Muscle of arm (tissue), 14 donors: ENCODE measurements at places on chromosomes 13 and 19.

- DNase-seq = peak; percentile 45
Observed at GRCh38 chr13:98685146-98685545, 67.3 kb downstream of the SLC15A1 start.

- DNase-seq = no peak
Observed at GRCh38 chr13:37410316-37410715, 188.3 kb downstream of the POSTN start.

DNA sequence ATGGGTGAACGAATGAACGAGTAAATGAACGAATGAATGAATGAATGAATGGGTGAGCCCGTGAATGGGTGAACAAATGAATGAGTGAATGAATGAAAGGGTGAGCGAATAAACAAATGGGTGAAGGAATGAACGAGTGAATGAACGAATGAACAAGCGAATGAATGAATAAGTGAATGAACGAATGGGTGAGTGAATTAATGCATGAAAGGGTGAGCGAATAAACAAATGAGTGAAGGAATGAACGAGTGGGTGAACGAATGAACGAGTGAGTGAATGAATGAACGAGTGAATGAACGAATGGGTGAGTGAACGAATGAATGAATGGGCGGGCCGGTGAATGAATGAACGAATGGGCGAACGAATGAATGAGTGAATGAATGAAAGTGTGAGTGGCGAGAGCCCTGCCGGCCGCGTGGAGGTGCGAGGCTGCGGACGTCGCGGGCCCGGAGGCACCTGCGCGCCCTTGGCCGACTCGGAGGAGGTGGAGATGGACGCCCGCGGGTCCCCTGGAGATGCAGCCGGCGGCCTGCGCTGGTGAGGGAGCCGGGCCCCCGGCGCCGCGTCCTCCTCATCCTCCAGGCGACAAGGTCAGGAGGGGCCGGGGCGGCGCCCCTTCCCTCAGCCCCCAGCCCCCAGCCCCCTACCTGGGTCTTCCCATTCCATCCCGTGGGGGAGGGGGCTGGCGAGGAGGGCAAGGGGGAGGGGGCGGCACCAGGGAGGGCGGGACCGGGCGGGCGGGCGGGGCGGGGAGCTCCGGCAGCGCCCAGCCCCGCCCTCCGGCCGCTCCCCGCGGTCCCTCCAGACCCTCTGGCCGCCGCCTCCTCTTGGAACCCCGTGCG is 15.4 kb downstream of the ANKRD24 start:
- no peak for DNase-seq

DNA sequence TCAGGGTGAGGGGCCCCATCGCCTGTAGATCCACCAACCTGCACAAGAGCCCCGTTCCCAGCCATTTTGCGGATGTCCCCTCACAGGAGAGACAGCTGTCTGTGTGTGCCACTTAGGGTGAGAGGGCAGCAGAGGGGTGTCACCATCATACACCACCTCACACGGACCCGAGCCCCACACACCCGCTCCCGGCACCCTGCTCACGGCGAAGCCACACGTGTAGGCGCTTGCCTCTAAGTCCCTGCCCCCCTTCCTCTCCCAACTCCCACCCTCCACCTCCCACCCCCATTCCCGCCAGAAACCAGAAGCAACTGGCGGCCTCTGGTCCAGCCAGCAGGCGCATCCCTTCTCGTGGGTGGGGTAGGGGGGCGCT is 4.0 kb upstream of the DPF1 start:
- no peak for DNase-seq

DNA sequence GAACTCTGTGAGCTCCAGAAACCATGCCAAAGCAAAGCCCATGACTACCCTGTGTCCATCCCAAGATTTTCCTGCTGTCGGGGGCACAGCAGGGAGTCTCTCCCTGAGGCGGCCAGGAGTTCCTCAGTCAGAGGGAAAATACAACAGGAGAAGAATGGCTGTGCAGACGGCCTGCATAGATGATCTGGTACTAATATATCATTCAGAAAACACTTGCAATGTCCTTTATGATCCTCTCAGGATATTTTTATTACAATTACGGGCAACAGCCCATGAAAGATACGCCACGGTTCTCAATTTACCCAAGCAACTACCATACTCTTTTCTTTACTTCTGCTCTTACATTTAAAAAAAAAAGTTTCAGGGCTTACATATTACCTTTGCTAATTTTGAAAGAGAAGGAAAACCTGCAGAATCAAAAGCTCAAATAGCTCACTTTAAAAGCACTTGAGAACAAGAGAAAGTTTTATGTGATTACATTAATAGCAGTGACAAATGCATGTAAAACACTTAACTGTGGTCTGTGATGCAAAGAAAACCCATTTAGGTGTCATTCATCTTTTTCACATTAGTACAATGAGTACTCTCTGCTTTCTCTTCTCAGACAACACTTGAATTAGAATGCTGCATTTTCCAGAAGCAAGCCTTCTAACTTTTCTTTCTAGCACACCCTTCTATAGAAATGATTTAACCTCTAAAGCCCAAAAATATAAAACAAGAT is 460.8 kb downstream of the KLF5 start:
- DNase-seq = no peak

DNA sequence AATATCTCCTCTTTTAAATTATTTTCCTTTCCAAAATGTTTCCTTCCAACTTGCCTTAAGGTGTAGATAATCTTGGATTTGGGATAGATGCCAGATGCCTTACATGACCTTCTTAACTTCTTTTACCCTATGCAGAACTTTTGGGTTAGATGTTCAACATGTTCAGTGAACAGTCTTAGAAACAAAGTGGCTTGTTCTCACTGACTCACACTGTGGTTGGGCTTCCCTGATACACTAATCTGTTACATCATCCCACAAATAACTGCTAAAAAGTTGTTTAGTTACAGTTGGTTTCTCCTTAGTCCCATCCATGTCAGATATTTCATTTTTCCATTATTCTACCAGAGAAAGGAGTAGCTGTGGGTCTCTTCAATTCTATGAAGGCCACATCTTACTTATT is 2638.2 kb downstream of the PCDH9 start:
- no peak for DNase-seq

DNA sequence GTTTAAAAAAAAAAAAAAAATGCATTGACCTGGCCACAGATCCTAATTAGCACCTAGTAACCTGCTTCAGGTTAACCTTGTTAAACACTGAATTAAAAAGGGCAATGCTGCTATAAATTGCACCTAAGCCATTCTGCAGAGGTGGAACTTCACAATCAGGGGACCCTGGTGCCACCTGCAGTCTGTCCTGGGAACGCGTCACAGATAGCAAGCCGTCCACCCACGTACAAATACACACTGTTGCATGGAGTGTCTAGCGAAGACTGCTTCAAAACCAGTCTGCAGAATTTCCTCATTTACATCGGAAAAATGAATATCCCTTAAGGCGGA is 169.3 kb downstream of the COL4A1 start:
- no peak for DNase-seq

GRCh38 chr19:47243776-47244547 is 12.4 kb upstream of the CCDC9 start:
- DNase-seq = peak; percentile 93

- DNase-seq = no peak
Observed at GRCh38 chr13:45101327-45102018, 18.8 kb upstream of the GTF2F2 start.

DNA sequence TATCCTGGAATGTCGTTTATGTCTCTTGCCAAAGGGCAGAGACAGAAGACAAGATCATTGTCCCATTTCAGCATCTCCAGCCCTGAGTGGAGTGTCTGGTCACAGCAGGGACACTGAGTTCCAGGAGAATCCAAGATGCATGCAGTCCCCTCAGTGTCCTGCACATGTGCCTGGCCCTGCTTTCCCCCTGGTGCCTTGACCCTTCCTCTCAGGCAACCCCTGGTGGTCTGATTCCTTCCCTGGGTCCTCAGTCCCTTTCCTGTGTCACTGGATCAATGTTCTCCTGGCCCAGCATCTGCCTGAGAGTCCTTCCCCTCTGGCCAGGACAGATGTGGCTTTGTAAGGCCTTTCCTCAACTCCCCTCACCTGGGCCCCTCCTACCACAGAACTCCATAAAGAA is 9.0 kb downstream of the CEACAM21 start:
- DNase-seq = no peak

- DNase-seq = no peak
Observed at GRCh38 chr19:8329996-8330395, 8.7 kb downstream of the RPS28 start.

GRCh38 chr13:90968166-90968904 is 379.2 kb upstream of the MIR17HG start:
- peak; percentile 2 for DNase-seq

DNA sequence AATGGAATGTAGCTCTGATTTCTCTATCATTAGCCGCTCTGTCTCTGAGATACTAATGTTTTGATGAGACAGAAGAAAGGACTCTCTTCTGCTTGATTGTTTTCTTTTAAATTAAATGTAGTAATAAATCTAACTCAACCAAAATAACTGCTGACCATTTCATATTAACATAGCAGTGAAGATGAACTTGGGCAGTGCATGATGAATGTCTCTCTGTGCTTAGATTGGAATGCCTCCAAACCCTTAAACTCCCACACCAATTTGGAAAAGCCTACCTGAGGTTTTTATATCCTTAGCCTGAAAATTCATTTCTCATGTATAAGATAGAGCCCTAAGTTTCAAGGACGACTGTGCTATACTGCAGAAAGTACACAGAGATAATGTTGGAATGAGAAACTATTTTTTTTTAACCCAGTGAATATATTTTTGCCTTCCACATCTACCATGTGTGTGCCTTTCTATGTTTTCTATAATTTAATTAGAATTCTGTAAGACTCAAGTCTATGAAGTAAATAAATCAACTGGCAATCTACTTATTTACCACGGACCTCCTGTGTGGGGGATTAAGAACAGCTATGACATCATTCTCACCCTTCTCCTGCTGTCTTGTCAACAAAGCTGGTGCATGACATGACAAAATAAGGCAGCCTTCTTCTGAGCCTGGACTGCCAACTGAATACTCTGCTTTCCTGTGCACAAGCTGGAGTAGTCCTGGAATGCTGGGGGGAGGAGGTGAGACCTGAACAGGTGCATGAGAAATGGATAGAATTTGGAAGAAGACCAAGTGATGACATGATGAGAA is 155.5 kb downstream of the FGF9 start:
- DNase-seq = no peak

- DNase-seq = no peak
Observed at GRCh38 chr13:98239162-98240076, 62.4 kb upstream of the RNF113B start.
